Psoas muscle (tissue), 8 donors: ENCODE measurements at places on chromosomes 7 and 10.

GRCh38 chr10:47413531-47414226 is 29.6 kb upstream of the ZNF488 start:
- H3K4me3 ChIP-seq, result no peak overlapping the region
- no peaks in the 10 kb centered on the region for H3K27me3 ChIP-seq
- DNase-seq, result no peak

DNA sequence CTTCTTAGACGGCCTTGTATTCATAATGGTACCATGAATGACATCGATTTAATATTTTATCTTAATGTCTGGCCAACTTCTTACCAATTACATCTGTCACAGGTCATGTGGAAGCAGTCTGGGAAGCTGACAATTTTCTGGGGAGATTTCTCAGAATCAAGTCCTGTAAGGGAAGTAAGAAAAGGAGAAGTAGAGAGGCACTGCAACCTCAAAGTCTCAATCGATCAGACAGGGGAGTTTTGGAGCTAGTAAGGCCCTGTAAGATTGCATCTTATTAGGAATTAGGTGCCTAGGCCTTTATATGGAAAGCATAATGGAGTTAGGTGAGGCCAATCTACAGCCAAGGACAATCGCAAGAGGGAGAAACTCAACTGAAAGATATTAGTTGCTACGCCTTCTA is 694.6 kb upstream of the SORCS1 start:
- no peaks in the 10 kb centered on the region for H3K27me3 ChIP-seq
- H3K4me3 ChIP-seq, result no peak overlapping the region
- no peak overlapping the region for H3K27ac ChIP-seq
- no peaks in the 10 kb centered on the region for H3K36me3 ChIP-seq
- DNase-seq, result no peak

DNA sequence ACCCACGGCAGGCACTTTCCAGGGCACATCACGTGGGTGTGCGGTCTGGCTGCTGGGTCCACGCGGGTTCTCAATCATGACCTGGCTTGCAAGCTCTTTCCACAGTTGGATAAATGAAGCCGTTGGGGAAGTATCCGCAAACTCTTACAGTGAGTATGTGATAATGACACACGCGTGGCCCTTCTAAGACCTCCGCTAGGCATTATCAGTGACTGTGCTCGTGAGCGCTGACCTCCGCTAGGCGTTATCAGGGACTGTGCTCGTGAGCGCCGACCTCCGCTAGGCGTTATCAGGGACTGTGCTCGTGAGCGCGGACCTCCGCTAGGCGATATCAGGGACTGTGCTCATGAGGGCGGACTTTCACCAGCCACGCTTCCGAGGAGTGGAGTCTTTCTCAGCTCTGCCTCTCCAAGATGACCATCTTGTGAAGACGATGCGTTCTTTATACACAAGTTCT is 107.0 kb downstream of the WDR37 start:
- no peaks in the 10 kb centered on the region for H3K36me3 ChIP-seq
- H3K4me1 ChIP-seq, result no peaks in the 10 kb centered on the region
- H3K27me3 ChIP-seq, result no peaks in the 10 kb centered on the region
- no peak overlapping the region for H3K4me3 ChIP-seq

DNA sequence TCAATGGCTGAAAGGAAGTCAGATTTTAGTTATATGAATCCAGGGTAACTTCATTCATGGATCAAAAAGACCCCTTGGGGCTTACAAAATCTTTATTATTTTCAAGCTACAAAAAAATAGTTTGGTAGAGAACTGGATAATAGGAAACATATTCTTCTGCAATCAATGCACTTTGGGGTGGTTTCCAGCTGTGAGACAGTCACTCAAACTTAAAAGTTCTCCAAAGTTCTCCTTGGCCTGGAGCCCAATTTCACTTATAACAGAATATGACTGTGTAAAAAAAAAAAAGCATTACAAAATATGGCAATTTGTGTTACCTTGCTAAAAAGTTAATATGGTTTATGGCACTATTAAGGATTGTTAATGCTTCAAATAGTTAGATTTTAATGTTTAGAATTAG is 255.5 kb downstream of the AGMO start:
- H3K36me3 ChIP-seq, result no peaks in the 10 kb centered on the region
- H3K4me3 ChIP-seq, result no peak overlapping the region
- H3K4me1 ChIP-seq, result no peaks in the 10 kb centered on the region
- no peak overlapping the region for H3K27ac ChIP-seq

- no peak for DNase-seq
- peaks cover 37% of the 10 kb centered on the region for H3K4me1 ChIP-seq
- no peak overlapping the region for H3K27ac ChIP-seq
These were observed 1.8 kb downstream of the RP9 start for GRCh38 chr7:33107136-33108066.

DNA sequence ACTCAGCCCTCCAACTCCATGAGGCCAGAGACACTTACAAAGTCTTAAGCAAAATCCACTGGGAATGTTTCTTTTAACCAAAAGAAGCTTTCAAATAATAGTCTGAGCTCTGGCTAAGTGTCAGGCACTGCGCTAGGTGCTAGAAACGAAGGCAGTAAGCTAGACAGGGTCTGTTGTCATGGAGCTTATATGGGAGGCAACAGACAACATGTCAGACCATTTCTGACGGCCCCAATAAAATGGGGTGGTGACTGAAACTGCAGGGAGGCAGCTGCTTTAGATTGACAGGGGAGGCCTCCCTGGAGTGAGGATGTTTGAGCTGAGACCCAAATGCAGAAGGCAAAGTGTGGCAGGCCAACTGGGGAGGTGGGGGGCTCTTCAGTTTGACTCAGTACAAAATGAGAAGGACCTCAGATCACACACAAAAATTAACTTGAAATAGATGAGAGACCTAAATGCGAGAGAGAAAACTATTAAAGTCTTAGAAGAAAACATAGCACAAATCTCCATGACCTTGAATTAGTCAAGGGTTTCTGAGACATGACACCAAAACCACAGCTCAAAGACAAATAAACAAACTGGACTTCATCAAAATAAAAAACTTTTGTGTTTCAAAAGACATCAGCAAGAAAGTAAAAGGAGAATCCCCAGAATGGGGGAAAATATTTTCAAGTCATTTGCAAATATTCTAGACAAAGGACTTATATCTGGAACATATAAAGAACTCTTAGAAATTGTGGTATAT is 40.6 kb downstream of the SH3PXD2A start:
- H3K4me3 ChIP-seq, result no peak overlapping the region
- peaks cover 28% of the 10 kb centered on the region for H3K4me1 ChIP-seq
- peak overlapping the region; percentile 60 for H3K27ac ChIP-seq
- no peak for DNase-seq
- H3K27me3 ChIP-seq, result no peaks in the 10 kb centered on the region

- H3K4me1 ChIP-seq, result peaks cover 32% of the 10 kb centered on the region
- H3K36me3 ChIP-seq, result no peaks in the 10 kb centered on the region
- DNase-seq, result no peak
- H3K4me3 ChIP-seq, result no peak overlapping the region
- no peak overlapping the region for H3K27ac ChIP-seq
These were observed 17.4 kb downstream of the MTPN start for GRCh38 chr7:135959646-135960363.

DNA sequence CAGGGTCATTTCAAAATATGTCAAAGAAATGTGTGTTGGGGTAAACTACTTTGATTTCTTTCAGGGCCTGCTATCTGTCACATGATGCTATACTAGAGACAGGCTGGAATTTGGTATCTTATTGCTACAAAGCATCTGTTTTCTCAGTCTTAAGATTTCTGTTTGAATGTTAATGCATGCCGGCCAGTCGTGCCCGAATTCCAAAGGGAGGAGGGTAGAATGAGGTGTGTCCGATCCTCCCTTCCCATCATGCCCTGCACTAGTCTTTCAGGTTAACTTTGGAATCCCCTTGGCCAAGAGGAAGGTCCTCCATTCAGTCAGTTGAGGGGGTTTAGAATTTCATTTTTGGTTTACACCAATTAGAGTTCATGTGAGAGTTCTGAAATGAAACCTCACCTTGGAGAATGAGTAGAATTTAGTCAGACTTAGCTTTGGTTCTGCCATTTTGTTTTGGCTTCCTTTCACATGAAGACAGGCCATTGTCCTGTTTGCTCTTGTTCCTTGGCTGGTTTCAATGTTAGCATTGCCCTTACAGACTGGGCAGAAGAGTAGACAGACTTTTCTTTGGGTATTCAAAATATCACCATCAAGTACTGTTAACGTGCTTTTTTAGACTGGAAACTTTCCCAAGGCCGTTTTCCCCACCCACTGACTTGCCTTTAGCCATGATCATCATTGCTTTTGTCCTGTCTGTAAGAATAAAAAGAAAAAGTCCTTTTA is 95.8 kb downstream of the CAMK1D start:
- no peaks in the 10 kb centered on the region for H3K4me1 ChIP-seq
- H3K27ac ChIP-seq, result no peak overlapping the region
- DNase-seq, result no peak
- no peaks in the 10 kb centered on the region for H3K36me3 ChIP-seq

- no peaks in the 10 kb centered on the region for H3K36me3 ChIP-seq
- DNase-seq, result no peak
- H3K27me3 ChIP-seq, result no peaks in the 10 kb centered on the region
These were observed 251.3 kb downstream of the REEP3 start for GRCh38 chr10:63772491-63772890.
